Naive thymus-derived CD8-positive, alpha-beta T cell (primary cell): ENCODE measurements at places on chromosomes 5 and 9.
A peak's percentile ranks its signal among the peaks of the same experiment; 100 is the strongest.

DNA sequence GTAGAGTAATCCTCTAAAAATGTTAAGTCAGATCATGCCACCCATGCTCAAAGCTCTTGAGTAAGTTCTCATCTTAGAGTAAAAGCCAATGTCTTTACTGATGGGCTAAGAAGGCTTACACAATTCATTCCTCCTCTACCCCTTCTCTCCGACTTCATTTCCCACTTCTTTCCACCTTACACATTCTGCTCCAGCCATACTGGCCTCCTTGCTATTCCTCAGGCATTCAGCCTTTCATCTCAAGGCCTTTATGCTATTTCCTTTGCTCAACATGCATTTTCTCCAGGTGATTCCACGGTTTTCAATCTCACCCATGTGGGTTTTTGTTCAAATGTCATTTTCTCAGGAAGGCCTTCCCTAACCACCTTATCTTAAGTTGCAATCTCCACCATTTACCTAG, 104.9 kb downstream of the MAP1B start:
- no peaks in the 10 kb centered on the region for H3K27me3 ChIP-seq
- H3K4me1 ChIP-seq: peaks cover 2% of the 10 kb centered on the region
- DNase-seq: no peak
- no peak overlapping the region for H3K4me3 ChIP-seq
- H3K36me3 ChIP-seq: peaks cover 1% of the 10 kb centered on the region

DNA sequence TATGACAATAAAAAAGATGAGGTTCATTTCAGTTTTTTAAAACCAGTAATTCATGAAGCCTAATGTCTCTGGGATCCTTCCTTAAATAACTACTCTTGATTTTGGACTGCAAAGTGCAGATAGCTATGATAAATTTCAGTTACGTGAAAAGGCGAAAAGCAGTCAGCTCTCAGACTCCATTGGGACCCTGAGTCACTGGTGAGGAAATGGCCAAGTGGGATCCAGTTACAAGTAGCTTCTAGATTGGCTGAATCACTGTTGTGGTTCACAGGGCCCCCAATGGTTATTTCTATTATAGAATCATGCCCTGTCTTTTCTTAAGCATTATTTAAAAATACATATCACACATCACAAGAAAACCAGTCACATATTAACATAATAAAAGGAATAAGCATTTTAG, 31.1 kb upstream of the PPP3R2 start:
- no peaks in the 10 kb centered on the region for H3K27me3 ChIP-seq
- no peaks in the 10 kb centered on the region for H3K36me3 ChIP-seq
- no peak overlapping the region for H3K4me3 ChIP-seq
- no peak for DNase-seq

DNA sequence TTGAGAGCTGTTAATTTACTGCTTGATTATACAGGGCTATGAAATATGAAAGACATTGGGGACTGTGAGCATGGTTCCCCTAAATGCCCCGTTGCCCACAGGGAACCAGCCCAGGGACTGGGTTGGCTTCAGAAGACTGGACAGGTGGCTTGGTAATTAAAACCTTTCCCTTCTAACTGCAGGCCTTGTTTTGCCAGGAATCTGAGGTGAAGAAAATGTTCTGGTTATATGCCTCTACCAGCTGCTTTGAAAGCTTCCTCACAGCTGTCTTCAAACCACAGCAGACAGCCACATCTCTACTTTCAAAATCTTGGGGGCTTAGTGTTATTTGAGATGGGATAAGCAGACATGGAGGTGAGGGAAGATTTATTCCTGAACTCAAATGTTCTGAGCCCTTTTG, 153.3 kb upstream of the SPRY4 start:
- no peak overlapping the region for H3K4me3 ChIP-seq
- no peak overlapping the region for H3K27ac ChIP-seq
- H3K36me3 ChIP-seq: no peaks in the 10 kb centered on the region
- no peak for DNase-seq
- no peaks in the 10 kb centered on the region for H3K4me1 ChIP-seq
- H3K27me3 ChIP-seq: peaks cover 18% of the 10 kb centered on the region

DNA sequence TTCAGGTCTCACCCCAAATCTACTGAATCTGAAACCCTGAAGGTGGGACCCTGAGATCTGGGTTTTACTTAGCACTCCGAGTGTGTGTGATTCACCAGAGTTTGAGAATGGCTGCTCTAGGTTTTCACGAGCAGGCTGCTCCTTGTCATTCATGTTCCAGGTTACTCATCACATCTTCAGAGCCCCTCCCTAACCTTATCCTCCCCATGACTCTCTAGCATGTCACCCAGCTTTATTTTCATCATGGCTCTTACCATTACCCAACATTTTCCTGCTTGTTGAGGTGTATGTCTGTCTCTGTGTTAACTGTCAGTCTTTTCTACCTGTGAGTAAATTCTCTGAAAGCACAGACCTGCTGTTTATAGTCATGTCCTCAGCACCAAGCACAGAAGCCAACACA, 319.2 kb downstream of the NSG2 start:
- no peaks in the 10 kb centered on the region for H3K4me1 ChIP-seq
- no peak overlapping the region for H3K27ac ChIP-seq
- H3K4me3 ChIP-seq: no peak overlapping the region
- no peak for DNase-seq
- H3K27me3 ChIP-seq: peaks cover 6% of the 10 kb centered on the region

GRCh38 chr9:4138781-4139180, 161.1 kb downstream of the GLIS3 start:
- DNase-seq: no peak
- no peak overlapping the region for H3K4me3 ChIP-seq
- H3K27me3 ChIP-seq: peaks cover 3% of the 10 kb centered on the region
- H3K4me1 ChIP-seq: peaks cover 3% of the 10 kb centered on the region

DNA sequence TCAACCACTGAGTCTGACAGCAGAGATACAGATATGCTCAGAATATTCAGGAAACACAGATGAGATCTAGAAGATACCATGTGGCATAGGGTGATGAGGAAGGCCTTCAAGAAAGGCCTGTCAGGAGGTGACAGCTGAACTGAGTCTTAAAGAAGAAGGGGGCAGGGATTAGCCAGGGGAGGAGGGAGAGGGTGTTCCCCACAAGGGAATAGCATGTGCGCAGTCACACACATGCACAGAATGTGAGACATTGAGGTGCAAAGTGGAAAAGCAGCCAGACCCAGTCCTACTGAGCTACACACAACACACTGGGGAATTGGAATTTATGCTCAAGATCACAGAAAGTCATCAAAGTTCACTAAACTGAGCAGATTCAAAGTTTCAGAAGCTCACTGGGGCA, 3.0 kb upstream of the SLC25A48 start:
- DNase-seq: no peak
- peaks cover 48% of the 10 kb centered on the region for H3K27me3 ChIP-seq
- H3K4me1 ChIP-seq: peaks cover 10% of the 10 kb centered on the region
- no peak overlapping the region for H3K27ac ChIP-seq
- no peak overlapping the region for H3K4me3 ChIP-seq
- H3K36me3 ChIP-seq: peaks cover 4% of the 10 kb centered on the region

DNA sequence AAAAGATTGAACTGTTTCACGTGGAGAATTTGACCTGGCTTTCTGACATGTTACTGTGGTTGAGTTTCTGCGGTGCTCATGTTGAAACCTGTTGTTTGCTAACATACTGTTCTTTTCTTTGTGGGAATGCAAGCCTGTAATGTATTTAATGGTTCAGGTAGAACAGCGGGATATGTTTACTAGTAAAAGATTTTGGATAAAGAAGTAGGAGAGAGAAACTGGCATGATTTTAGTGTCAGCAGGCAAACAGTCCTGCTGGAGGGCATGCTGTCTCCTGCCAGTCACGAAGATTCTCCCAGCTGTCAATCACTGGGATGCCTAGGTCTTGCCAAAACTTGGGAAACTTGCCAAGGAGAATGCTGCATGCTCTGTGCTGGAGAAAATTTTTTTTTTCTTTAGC, 263.5 kb downstream of the TAF11L14 start:
- no peaks in the 10 kb centered on the region for H3K36me3 ChIP-seq
- H3K27ac ChIP-seq: no peak overlapping the region
- H3K4me1 ChIP-seq: no peaks in the 10 kb centered on the region
- no peak overlapping the region for H3K4me3 ChIP-seq
- no peak for DNase-seq

GRCh38 chr9:134593286-134594077, 48.1 kb upstream of the COL5A1 start:
- no peak overlapping the region for H3K4me3 ChIP-seq
- DNase-seq: no peak
- no peaks in the 10 kb centered on the region for H3K36me3 ChIP-seq
- peaks cover 2% of the 10 kb centered on the region for H3K27me3 ChIP-seq

DNA sequence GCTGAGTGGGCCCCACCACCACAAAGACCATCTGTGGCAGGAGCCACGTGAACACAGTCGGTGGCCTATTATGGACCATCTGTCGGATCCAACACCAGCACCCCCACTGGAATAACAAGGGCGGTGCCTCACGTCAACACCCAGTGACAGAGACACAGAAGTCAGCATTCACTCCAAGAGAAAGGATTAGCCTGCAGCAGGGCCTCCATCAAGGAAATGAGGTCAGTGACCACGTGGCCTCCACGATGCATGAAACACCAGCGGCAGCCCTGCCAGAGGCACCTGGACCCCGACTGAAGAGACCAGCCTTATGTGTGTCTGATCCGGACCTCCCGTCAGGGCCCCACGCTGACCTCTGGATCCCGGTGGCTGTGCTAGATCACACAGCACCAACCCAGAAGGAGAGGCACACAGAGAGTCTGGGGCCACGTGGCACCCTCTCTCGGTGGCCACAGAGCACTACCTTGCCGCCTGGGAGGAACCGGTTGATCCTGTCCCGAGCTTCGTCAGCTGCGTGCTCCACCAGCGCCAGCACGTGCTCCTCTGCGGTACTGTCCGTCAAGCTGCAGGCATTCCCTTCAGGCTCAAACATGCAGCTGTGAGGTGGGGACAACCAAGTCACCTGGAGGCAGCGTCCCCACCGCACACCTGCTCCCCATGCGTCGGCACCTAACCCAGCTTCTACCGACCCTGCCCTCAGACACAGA, 9.0 kb downstream of the BRD9 start:
- H3K27ac ChIP-seq: no peak overlapping the region
- H3K36me3 ChIP-seq: peaks cover 74% of the 10 kb centered on the region
- no peaks in the 10 kb centered on the region for H3K27me3 ChIP-seq
- no peak for DNase-seq
- H3K4me3 ChIP-seq: no peak overlapping the region
- H3K4me1 ChIP-seq: peaks cover 26% of the 10 kb centered on the region

DNA sequence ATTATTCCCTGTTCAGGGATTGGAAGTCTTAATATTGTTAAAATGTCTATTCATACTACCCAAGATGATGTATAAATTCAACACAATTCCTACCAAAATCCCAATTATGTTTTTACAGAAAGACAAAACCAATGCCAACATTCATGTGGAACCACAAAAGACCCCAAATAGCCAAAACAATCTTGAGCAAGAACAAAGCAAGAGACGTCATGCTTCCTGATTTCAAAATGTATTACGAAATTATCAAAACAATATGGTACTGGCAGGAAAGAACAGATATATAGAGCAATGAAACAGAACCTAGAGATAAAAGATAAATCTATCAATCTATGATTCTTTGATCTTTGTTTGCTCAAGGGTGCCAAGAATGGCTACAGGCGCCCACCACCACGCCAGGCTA, 237.9 kb downstream of the TAF11L14 start:
- H3K4me1 ChIP-seq: no peaks in the 10 kb centered on the region
- H3K4me3 ChIP-seq: no peak overlapping the region
- no peak for DNase-seq
- no peaks in the 10 kb centered on the region for H3K36me3 ChIP-seq
- H3K27me3 ChIP-seq: no peaks in the 10 kb centered on the region

DNA sequence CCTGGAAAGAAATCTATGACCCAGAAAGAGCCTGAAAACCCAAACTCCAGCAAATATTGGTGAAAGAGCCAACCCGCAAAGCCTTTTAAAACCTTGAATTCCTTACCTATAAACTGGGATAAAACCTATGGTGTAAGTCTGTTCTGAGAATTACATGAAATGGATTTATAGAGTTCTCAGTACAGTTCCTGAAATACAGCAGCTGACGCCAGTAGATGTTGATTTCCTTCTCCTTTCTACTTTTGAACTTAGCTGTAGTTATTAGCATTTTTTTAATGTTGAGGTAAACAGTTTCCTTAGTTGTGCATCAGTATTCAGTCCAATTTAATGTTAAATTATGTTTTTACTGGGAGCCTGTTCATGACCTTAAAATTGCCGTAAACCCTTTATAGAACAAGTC, 3.7 kb downstream of the SPIN1 start:
- no peaks in the 10 kb centered on the region for H3K27me3 ChIP-seq
- peak overlapping the region; percentile 6 for H3K27ac ChIP-seq
- no peak overlapping the region for H3K4me3 ChIP-seq
- peaks cover 2% of the 10 kb centered on the region for H3K36me3 ChIP-seq
- peaks cover 62% of the 10 kb centered on the region for H3K4me1 ChIP-seq
- DNase-seq: no peak
